Stimulated activated CD8-positive, alpha-beta memory T cell treated with anti-CD3 and anti-CD28 coated beads, Interleukin-2, amount 100 ng/mL, for 48 hours (primary cell): ENCODE measurements at places on chromosomes 11 and 22.

GRCh38 chr11:120295099-120295498 is 30.0 kb upstream of the TLCD5 start:
- DNase-seq, result no peak

- DNase-seq, result no peak
Observed at GRCh38 chr11:110507328-110507727, 77.6 kb downstream of the FDX1 start.

GRCh38 chr11:43992834-43993637 is 50.6 kb downstream of the C11orf96 start:
- DNase-seq, result no peak

GRCh38 chr11:86183694-86184093 is 60.9 kb upstream of the EED start:
- peak; percentile 34 for DNase-seq

GRCh38 chr11:33687733-33688479 is 12.7 kb downstream of the C11orf91 start:
- no peak for DNase-seq

DNA sequence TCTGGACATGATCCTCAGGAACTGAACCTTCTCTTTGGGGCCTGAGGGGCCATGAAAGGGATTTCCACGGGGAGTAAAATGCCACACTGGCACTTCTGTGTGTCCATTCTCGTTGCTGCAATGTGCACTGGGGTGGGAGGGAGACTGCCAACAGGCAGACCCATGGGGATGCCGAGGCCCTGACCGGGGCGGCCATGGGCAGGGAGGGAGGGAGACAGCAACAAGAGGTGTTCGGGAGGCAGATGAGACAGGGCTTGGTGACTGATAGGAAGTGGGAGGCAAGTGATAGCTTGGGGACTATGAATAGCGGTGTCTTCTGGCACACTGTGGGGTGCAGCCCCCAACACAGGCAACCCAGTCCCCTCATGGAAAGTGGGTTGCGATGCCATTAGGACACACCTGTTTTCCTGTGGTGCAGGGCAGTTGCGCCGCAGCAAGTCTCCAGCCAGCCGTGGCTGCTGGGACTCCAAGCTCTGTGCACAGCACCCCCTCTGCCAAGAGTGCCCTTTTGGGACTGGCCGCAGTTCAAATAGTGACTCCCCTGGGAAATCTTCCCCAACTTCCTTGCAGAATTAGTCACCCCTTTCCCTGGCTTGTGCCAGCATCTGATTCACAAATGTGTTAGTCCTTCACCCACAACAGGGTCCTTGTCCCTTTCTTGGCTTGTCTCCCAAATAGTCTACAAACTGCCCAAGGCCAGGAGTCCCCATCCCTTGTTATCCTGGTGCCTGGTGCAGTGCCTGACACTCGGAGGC is 88.8 kb downstream of the CHST1 start:
- no peak for DNase-seq

DNA sequence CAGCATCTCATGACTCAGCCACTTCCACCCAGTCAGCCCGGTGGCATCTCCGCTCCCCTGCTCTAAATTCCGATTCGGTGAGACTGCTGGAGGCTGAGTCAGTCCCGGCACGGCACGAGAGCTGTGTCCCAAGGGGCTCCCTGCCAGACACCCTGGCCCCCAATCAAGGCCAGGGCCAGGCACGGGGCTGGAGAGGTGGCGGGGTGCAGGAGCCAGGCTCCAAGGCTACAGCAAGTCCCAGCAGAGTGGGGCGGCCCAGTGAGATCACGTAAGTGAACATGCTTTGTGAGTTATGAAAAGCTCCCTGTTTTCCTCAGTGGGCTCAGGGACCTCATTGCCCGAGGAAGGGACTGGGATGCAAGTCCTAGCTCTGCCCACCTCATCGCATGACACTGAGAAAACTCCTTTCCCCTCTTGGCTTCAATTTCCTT is 3.0 kb downstream of the C11orf68 start:
- no peak for DNase-seq

GRCh38 chr22:32897400-32897799 is 95.9 kb downstream of the TIMP3 start:
- DNase-seq, result no peak
